Memory B cell (primary cell): ENCODE measurements at places on chromosomes 7 and 10.

DNA sequence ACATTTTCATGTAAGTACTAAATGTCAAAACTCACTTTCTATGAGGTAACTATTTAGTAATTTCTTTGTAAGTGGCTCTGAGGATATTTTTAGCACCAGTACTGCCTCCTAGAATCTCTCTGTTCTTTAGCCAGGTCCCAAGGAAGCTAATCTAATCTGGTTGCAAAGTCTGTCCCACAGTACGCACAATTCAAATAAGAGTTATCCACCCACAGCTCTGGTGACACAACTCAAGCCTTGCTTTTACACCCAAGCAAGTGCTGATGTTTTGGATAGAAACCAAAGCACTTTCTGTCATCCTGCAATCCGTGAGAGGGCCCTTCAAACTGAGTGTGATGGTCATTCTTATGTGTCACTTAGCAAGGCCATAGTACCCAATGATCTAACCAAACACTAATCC, 14.5 kb downstream of the GIMAP5 start:
- no peak for DNase-seq

- DNase-seq, result no peak
Observed at GRCh38 chr10:1651270-1651966, 85.9 kb downstream of the ADARB2 start.

GRCh38 chr10:21526860-21527597, 1.5 kb upstream of the SKIDA1 start:
- DNase-seq, result peak; percentile 43

- DNase-seq, result peak; percentile 59
Observed at GRCh38 chr10:30027057-30028005, 32.1 kb downstream of the JCAD start.

DNA sequence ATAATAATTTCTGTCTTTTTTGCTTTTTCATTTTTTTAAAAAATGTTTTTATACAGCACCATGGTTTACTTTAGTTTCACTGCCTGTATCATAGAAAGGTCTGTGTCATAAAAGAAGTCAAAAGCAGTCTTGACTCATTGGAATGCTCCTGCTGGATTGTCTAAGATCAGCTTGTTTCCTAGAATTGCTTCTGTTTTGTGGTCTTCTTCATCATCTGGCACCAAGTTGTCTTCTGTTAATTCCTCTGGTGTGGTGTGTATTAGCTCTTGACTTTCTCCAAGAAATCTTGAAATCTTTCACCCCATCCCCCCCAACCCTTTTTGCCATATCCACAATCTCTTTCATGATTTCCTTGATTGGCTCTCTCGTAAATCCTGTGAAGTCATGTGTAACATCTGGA, 250.3 kb upstream of the CXCL12 start:
- no peak for DNase-seq

DNA sequence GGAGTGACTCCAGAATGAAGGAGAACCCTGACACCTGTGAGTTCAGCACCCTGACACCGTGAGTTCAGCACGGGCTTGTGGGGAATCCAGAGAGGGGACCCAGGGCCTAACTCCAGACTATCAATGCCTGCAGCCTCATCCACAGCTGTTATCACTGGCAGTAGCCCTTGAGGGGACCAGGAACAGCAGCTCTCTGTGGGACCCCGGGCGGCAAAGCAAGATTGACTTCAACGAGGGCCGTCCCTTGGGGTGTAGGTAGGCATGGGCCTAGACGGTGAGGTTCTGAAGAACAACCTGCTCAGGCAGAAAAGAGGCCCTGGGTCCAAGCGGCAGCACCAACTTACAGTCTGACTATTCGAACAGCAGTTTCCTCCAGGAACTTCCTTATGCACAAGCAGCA, 8.9 kb downstream of the GRID1 start:
- no peak for DNase-seq

DNA sequence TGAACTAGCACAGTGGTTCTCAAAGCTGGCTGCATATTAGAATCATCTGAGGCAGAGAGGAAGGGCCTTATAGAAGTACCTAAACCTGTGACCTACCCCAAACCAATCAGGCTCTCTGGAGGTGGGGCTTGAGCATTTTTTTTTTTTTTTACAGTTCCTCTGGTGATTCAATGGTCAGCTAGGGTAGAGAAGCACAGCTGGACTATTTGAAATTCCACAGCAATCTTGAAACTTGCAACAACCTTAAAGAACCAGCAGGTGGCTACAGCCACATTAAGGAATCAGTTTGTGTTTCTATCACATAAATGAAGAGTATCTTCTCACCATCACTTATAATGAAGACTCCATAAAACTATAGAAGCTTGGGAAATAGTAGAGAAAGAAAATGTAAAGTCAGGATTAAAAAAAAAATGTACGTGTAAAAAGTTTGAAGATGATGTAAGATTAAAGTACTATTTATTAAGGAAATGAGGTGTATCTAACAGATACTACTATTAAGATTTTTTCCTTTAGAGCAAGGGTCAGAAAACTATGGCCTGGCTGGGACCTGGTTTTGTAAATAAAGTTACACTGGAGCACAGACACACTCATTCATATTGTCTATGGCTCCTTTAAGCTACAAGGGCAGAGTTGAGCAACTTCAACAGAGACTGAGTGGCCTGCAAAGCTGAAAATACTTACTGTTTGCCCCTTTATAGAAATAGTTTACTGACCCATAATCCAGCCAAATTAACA, 3.8 kb downstream of the RTKN2 start:
- DNase-seq, result no peak

- DNase-seq, result peak; percentile 47
Observed at GRCh38 chr10:26725837-26726727, 28.6 kb downstream of the PDSS1 start.

DNA sequence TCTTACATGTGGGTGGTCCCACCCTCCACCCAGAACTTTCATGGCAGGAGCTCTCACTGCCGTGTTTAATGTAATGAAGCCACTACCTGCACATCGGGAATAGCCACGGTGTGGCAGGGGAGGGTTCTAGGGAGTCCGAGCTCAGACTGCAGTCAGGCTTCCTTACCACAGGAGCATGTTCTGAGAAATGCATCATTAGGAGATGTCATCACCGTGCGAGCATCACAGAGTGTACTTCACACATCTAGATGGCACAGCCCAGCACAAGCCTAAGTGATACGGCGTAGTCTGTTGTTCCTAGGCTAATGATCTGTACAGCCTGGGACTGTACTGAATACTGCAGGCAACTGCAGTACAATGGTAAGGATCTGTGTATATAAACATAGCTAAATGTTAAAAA, 153.0 kb upstream of the LANCL2 start:
- DNase-seq, result no peak

DNA sequence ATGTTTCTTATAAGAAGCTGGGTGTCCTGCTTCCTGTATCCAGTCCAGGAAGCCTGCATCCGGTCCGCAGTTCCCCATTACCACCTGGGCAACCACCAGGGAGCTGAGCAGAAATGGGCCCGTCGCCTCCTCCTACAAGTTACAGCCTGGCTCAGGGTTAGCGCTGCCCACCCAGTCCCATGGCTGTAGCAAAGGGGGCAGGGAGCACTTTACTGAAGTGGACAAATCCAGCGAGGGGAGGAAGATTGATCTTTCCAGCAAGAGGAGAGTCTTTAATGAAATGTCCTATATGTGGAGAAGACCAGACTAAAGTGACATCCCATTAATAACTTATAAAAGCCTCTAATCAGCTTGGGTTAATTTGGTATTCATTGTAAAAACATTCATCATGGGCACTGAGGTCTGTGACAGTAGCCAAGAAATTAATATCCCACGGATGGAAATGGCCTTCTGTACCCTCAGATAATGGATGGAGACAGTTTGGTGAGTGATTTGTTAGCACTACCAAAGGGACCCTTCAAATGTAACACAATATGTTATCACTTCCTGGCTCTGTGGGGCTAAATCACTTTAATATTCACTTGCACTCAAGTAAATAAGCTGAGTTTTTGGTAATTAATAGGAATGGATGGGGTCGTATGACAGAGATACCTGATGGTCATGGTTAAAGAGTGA, 323.4 kb downstream of the PAXIP1 start:
- DNase-seq, result no peak

DNA sequence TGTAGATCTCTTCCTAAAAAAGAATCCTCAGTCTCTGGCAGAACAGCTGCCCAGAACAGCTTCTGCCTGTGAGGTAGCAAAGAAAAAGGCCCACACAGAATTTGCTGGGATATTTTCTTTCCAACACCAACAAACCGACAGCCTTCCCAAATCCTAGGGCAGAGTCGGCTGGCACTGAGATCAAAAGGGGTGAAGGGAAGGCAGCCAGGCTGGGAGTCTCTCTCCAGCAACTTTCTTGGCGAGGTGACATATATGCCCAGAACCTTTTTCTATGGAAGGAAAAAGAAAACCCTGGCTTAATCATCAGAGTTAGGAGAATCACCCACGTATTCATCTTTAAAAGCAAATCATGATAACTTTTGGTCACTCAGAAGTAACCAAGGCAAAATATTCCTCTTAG, 279.6 kb downstream of the DNAJB6 start:
- DNase-seq, result no peak
